ENCODE measurements at places on chromosomes 2 and 18.

DNA sequence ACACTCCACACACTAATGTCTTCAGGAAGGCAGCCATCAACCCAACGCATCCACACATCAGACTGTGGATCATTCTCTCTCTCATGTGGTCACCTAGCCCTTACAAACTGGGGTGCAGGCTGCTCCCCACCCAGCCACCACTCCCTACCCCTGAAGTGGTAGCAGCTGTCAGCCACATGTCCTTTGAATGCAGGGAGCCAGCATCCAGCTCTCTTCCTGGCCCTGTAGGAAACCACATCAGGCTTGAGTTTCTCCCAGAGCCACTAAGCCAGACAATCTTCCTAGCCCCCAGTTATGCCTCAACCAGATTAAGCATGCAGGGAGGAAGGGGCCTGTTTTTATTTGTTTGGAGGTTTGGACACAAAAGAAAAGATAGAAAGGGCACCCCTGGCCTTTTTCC, 52.8 kb upstream of the SPP2 start:
- DNase-seq, result no peak

- DNase-seq, result no peak
Observed at GRCh38 chr2:120833127-120833675, 97.5 kb downstream of the GLI2 start.

- DNase-seq, result no peak
Observed at GRCh38 chr18:58373481-58373880, 255.4 kb downstream of the ALPK2 start.

GRCh38 chr2:198325359-198325758, 521.0 kb downstream of the PLCL1 start:
- DNase-seq, result no peak

DNA sequence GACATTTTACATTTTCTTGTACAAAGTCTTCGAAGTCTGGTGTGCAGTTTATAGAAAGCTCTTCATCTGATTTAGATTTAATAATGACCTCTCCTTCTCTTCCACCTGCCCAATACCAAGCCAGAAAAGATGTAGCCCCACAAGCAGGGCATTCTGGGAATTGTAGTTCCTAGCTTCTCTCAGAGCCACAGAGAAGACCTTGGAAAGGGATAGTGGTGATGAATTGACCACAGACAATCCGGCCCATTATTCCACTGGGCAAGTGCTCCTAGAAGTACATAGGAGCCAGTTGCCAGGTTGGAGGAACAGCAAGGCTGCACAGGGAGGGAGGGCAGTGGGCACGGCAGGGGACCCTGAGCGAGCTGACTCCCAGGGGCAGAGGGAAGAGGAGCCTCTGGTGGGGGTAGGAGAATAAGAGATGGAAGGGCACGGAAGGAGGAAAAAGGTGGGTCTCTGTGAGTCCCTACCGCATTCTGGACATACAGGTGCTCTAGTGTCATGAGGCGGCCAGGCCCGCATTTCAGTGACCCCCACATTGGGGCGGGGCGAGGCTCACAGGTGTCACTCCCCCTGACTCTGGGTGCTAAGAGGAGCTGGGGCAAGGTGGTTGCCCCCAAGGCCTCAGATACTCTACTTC, 152.5 kb upstream of the HAAO start:
- DNase-seq, result no peak

DNA sequence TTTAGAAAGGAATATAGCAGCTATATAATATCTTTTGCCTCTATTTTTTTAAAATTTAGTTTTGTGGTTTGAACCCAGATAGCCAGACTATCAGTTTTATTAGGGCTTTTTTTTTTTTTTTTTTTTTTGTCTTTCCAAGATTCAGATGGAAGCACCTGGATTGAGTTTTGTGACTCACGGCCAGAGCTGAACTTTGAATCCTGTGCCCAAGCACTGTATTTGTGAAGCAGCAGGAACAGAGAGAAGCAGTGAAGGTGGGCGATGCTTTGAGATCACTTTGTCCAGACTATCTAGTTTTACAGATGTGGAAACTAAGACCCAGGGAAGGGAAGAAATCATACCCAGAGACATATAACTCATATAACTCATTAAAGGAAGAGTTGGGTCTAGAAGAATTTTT, 33.9 kb downstream of the RPL37A start:
- no peak for DNase-seq

GRCh38 chr18:57980573-57981307, 63.3 kb upstream of the NEDD4L start:
- DNase-seq, result no peak

DNA sequence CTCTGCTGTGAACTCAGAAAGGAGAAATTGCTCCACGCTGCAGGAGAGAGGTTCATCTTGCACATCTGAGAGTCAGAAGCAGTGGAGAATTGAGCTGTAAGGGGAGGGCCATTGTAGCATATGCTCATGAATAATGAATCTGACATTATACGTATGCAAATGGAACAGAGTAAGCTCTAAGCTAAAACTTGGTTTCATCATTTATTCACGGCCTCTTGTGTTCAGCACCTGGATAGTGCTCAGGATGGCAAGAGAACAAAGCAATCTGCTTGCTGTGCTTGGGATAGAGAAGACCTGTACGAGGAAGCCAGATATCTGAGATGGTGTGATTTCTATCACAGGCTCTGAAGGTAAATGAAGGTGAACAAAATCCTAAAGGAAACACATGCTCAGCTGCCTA, 87.9 kb upstream of the GCFC2 start:
- no peak for DNase-seq

DNA sequence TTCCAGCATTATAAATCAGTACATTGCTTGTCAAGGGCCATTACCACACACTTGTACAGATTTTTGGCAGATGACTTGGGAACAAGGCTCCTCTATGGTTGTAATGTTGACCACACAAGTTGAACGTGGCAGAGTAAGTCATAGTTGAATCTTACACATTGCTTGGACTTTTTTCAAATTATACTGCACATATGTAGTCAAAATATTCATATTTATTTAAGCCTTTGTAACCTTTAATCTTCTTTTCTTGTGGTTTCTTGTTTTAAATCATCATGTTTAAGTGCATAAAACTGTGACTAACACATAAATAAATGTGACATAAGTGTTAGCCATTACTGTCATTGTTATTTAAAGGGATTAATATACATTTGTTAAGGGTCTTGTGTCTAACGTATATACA, 52.1 kb upstream of the EPB41L5 start:
- DNase-seq, result no peak

DNA sequence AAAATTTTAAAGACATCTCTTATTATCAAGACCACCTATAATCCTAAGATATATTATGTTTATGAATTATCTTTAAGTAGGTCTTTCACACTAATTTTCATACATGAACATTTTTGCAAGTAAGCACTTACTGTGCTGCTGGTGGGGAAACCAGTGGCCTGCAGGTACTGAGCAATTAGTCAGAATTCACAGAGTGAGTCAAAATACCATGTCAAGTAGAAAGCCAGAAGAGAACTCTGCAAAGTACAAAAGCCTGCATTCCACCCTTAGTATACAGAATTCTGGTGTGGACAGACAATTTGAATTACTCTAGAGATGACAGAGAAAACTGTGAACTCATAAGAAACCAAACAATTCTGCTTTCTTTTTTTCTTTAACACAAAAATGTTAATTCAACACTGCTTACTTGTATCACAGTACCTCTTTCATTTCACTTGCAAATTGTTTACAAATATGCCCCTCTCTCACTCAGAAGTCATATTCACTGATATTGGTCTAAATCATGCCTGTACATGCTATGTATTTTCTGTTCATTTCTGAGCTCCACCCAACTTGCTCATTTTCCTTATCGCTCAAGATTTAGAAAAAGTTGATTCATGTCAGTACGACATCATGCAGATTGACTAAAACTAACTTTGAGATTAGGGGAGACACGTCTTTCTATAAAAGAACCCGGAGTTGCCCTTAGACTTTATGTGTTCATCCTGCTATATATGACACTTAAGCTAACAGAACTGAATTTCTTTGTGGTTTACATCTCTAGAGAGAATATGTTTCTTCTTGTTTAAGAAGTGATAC, 182.9 kb downstream of the IKZF2 start:
- DNase-seq, result no peak

GRCh38 chr2:17518212-17519154, at the start of gene RAD51AP2:
TSS of gene RAD51AP2 (minus strand) at chr2:17518440. CDS start at chr2:17518415, 25 bp downstream.
- DNase-seq, result no peak

GRCh38 chr2:180705551-180705950, 274.9 kb upstream of the UBE2E3 start:
- DNase-seq, result no peak

DNA sequence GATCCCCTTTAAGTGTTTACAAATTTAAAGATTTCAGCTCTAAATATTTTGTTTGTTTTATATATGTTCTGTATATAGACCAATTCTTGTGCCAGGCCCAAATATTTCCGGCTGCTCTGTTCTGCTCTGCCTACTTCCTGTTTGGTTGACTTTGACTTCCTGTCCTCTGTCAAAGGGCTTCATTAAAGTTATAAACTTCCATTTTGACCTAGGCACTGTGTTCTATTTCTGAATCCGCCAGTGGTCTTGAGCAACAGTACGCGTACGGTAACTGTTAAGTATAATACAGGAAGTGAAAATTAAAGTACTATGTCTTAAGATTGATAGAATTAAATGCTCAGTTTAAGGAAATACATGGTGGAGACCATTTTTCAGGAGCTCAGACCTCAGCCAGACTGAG, 13.5 kb upstream of the REL start:
- no peak for DNase-seq

DNA sequence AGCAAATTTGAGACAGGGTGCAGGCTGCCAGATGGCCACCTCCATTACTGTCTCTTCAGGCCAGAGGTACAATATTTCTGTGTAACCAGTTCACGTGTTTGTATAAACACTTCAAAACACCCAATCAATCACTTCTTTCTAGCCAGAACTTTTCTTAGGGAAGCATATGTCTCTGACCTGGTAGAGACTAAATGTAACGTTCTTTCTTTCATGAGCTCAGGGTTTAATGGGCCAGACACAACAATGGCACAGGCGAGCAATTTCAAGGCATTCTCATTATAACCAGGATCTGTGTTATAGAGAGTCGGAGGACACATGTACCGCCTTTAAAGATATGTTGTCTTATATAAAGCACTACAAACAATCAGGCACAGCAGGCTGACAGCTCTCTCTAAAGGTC, 1846.4 kb upstream of the PIK3C3 start:
- no peak for DNase-seq

- no peak for DNase-seq
Observed at GRCh38 chr2:27288610-27289009, 6.4 kb downstream of the TRIM54 start.

- no peak for DNase-seq
Observed at GRCh38 chr18:48932462-48932818, 18.3 kb downstream of the SMAD7 start.

GRCh38 chr2:224586127-224586695, 1.0 kb upstream of the CUL3 start:
- DNase-seq, result no peak

- no peak for DNase-seq
Observed at GRCh38 chr2:209305746-209306196, 118.1 kb upstream of the MAP2 start.

DNA sequence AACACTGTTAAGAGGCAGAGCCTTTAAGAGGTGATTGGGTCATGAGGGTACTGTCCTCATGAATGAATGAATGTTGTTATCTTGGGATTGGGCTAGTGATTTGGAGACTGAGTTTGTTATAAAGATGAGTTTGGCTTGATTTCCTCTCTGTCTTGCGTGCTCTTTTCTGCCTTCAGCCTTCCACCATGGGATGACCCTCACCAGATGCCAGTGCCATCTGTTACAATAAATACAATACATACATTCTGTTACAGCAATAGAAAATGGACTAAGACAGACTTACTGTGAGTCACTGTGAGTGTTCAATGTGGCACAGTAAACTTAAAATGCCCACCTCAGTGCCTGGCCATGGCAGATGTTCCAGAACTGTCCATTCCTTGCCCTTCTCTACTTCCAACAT, 95.0 kb upstream of the ZFP36L2 start:
- no peak for DNase-seq

Measured in T-helper 9 cell (primary cell).